ENCODE measurements at places on chromosomes 16 and 17.
A peak's percentile ranks its signal among the peaks of the same experiment; 100 is the strongest.

- DNase-seq: no peak
Observed at GRCh38 chr16:85148931-85149330, 36.7 kb upstream of the CIBAR2 start.

GRCh38 chr17:8300226-8300625 is 5.0 kb upstream of the SLC25A35 start:
- no peak for DNase-seq

DNA sequence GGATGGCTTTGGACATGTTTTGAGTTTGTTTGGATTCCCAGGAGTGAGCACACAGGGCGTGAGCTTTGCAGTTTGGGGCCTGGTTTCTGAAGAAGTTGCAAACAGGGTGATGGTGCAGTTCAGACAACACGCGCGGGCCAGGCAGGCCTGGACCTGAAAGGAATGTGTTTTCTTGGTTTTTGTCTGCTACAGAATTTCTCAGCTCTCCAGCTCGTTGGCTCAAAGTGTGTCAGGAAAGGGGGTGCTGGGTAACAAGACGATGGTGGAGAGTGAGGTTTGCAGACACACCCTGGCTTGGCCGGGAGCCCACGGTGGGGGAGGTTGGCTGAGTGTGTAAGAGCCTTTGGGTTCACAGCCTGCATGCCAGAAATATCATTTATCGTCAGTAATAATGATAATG is 82.3 kb downstream of the CMIP start:
- DNase-seq: no peak

DNA sequence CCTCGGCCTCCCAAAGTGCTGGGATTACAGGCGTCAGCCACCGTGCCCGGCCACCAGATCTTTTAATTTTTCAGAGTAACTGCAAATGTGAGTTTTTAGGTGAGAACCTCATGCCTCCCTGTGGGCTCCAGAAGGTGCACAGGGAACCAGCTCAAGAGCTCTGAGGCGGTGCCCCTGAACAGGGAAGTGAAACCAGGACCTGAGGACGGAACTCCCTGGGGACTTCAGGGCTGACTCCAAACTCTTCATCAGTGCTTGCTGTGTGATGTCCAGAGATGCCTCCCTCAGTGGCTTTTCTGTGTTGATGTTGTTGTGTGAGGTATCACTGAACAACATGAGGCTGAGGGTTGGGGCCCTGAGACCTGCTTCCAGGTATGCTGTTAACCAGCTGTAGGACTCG is 23.8 kb downstream of the SLC12A3 start:
- DNase-seq: no peak

DNA sequence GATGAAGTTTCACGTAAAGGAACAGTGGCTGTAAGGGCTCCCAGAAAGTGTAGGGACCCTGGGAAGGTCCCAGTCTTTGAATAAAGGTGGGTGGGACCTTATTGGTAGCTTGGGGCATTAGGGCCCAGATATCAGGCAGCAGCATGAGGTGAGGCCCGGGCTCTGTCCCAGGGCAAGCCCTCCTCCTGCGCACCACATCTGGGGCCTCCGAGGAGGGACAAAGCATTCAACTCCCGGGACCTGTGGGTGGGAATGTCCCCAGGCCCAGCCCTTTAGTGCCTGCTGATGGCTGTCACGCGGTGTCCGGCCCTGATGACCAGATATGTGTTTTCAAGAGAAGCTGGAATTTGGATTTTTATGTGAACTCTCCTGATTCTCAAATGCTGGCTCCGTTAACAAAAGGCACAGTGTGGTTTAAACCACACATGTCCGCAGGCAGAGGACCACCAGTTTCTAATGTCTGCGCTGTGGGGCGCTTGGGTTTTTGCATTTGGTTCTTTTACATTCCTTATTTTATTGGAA is 30.4 kb downstream of the RAI1 start:
- DNase-seq: no peak

- DNase-seq: no peak
Observed at GRCh38 chr16:53730693-53731092, 26.7 kb downstream of the FTO start.

GRCh38 chr17:76079956-76080767 is 1.2 kb downstream of the ZACN start:
- DNase-seq: no peak

DNA sequence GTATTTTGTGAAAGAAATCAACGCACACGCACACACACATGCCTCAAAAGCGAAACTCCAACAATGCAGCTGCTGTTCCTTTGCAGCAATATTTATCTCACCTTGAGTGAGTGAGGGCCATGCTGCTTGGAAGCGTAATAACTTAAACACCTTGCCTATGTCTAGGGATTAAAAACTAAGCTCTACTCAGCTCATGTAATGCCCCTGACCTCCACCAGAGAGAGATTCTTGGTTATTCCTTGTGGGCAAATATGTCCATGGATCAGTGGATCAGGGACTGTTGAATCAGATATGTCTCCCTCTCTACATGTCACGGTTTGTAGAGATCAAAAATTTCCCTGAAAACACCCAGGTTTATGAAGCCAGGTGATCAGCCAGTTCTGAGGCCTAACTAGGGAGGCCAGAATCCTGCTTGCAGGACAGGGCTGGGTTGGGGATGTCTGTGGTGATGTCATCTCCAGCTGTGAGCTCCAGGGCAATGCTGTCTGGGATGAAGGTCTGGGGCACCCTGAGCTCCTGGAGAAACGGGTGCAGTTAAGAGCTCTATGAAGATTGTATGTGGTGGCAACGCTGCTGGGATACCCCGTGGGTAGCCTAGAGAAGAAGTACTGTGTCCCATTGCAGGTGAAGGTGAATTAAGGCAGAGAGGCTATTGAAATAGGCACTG is 149.4 kb downstream of the KCNJ12 start:
- no peak for DNase-seq

DNA sequence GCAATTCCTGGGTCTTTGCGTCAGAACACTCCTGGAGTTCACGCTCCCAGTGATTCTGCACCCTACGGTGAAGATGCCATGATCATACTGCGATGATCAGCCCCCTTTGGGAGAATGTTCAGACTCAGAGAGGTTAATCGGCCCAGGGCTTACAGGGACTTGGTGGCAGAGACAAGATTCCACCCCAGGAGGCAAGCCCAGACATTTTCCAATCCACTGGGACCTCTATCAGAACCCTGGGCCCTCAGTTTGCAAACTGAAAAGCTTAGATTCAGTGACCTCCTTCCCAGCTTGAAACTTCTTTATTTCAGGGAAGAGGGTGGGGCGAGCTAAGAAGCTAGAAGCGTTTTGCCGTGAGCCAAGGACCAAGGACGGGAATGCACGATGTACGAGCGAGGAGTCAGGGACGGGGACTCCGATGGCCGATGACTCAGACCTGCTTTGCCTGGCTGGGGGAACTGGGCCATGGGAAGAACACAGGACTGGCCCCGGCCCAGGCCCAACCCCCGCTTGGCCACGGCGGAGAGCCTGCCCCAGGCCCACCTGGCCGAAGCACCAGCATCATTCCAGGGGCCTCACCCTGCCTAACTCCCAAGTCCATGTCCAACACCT is 34.7 kb downstream of the SOCS3 start:
- DNase-seq: no peak

DNA sequence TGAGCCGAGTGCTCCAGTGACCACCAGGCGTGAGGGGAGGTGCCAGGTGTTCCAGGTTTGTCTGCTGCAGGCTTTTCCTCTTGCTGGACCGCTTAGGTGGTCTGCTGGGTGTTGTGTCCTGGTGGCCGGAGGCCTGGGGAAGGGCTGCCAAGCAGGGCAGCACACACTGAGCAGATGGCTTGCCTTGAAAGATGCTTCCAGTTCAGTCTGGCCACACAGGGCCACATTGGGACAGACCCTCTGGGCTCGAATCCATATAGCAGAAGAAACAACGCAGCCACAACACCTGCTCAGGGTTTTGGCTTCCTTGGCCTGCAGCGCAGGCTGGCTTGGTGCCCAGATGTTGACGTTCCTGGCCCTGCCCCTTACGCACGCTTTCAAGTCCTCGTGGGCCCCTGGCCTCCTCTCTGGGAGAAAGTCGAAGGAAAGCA is 24.8 kb downstream of the GINS2 start:
- no peak for DNase-seq

GRCh38 chr16:11254913-11255736 is 879 bp downstream of the SOCS1 start:
- DNase-seq: peak; percentile 70

DNA sequence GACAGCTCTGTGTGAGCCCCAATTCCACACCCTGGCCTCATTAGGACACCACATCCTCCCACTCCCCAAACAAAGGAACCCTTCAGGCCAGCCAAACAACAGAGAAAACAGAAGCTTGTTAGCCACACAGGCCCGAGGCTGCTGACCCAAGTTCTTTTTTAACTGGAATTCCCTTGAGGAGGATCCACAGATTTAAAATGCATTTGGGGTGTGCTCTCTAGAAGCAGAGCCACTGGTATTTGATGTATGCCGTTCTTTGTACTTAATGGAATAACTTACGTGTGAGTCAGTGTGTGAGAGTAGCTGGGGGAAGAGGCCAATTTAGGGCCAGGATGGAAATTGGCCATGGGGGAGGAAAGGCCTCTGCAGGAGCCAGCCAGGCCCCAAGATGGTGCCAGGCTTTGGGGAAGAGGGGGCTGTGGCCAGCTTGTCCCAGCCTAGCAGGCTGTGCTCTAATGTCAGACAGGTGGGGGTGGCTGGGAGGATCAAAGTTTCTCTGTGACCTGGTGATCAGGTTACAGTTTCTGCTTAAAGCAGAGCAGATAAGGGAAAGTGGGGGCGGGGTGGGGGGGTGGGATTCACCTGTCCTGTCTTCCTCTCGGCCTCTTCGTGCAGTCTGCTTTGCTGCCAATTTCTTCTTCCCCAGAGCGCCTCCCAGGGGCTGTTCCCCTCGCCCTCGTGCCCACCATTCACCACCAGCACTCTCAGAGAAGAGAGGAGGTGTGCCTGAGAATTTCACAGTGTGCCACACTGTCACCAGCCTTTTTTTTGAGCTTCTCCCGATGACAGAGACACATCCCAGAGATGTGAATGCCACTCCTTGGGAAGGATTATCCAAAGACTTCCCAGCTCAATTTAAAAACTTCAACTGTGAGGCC is 50.8 kb downstream of the TOM1L2 start:
- DNase-seq: no peak

DNA sequence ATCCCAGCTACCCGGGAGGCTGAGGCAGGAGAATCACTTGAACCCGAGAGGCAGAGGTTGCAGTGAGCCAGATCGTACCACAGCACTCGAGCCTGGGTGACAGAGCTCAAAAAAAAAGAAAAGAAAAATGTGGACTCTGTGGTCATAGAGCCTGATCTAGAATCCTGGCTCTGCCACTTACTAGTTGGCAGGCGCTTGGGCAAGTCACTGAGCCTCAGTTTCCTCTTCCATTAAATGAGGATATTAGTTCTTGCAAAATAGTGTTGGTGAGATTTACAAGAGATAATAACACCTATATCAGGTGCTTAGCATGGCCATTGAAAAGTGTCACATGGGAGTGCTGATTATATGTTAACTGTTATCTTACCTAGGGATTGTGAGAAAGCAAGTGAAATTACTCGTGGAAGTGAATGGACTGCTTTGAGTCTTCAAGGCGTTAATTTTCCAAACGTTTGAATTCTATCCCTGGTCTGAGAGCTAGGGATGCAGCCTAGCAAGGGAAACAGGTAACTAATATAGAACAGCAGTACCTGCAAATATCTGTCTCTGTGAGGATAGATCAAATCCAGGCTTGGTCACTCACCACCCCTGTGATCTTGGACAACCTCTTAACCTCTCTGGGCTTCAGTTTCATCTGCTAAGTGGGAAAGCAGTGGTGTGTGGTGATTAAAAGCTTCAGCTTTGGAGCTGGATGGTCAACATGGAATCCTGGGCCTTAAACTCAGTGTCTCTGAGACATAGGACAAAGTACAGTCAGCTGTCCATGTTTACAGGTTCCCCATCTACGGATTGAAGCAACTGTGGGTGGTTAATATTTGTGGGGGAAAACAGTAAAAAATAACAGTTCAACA is 953 bp upstream of the NSMCE1 start:
- no peak for DNase-seq

- no peak for DNase-seq
Observed at GRCh38 chr16:86387468-86388440, 122.6 kb upstream of the FOXF1 start.

- DNase-seq: no peak
Observed at GRCh38 chr17:42243493-42243982, 32.7 kb downstream of the STAT5B start.

GRCh38 chr17:45705123-45706009 is 78.8 kb upstream of the CRHR1 start:
- no peak for DNase-seq

- no peak for DNase-seq
Observed at GRCh38 chr17:73733517-73733916, 89.3 kb upstream of the SDK2 start.

DNA sequence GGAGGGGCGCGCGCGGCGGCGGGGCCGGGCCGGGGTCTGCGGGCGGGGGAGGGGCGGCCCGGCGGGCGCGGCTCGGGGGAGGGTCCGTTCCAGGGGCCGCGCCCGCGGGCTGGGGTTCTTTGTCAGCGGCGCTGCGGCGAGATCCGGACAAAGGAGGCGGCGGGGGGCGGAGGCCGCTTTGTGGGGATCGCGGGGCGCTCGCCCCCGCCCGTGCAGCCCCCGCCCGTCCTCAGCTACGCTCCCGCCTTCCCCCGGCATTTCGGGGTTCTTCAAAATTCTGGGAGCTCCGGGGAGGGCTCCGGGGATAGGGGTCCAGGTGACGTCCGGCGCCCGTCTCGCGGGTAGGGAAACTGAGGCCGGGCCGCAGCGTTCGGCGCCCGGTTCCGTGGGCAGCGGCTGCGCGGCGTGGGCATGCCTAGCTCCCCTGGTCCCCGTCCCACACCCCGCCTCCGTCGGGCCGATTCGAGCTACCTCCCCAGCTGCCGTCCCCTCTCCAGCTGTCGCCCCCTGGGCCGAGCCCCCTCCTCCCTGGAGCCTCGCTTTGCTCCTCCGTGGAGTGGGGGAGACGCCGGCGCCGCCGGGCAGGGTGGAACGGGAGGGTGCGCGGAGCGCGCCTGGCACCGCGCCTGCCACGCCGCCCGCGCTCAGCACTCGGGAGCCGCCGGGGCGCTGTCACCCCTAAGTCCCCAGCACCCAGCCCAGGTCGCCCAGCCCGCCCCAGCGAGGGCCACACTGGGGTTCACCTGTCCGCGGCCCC is 546 bp downstream of the SNN start:
- no peak for DNase-seq

GRCh38 chr17:77341069-77341541 is 200.3 kb downstream of the SEC14L1 start:
- DNase-seq: no peak

DNA sequence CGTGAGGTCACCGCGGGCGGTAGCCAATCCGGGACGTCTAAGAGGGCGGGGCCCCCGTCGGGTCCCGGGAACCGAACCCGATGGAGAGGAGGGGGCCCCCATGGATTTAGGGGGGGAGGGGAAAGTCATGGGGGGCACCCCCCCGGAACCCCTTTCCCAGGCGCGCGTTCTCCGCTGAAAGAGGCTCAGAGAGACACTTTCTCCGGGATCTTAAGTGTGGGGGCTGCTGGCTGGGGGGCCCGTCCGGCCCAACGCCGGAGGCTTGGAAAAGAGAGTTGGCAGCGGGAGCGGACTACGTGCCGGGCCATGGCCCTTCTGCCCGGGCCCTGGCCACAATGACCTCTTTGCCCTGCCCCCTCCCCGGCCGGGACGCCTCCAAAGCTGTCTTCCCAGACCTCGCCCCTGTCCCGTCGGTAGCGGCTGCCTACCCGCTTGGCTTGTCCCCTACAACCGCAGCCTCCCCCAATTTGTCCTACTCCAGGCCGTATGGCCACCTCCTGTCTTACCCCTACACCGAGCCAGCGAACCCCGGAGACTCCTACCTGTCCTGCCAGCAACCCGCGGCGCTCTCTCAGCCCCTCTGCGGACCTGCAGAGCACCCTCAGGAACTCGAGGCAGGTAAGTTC is at the start of gene DLX4:
Gene DLX4, plus strand, starts transcription at position 57 of the 626 bp plus-strand sequence. Its CDS starts 279 bp downstream, at position 336.
- DNase-seq: peak; percentile 27

GRCh38 chr17:12719948-12720347 is 54.3 kb downstream of the MYOCD start:
- no peak for DNase-seq

GRCh38 chr17:68568581-68568980 is 32.6 kb downstream of the FAM20A start:
- DNase-seq: no peak
